ENCODE measurements at places on chromosomes 13 and 19.

DNA sequence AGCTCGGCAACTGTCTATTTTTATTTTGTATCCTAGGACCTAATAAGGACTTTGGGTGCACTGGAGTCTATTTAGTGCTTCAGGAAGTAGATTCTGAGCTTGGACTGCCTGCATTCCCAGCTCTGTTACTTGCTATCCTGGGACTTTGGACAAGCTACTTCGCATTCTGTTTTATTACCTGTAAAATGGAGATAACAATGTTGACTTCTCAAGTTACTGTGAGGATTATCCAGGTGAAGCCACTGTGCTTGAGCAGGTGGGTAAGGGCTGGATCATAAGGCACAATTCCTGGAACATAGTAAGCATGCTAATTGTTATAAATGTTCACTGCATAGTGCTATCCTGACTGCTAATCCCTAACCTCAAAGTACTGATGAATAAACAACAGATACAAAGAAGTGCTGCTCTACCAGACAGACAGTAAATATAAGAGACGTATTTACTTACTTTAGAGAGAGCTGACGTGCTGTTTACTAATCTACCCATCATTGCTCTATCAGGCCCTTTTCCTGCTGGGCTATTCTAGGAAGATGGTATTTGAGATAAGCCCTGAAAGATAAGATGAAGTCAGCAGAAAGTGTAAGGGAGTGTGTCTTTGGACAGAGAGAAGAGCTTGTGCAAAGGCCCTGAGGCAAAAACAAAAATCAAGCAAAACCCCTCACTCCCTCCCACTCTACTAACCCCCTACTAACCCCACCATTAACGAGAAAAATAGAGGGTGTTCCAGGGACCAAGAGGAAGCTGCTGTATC is 50.8 kb upstream of the FLT1 start:
- DNase-seq, result no peak

DNA sequence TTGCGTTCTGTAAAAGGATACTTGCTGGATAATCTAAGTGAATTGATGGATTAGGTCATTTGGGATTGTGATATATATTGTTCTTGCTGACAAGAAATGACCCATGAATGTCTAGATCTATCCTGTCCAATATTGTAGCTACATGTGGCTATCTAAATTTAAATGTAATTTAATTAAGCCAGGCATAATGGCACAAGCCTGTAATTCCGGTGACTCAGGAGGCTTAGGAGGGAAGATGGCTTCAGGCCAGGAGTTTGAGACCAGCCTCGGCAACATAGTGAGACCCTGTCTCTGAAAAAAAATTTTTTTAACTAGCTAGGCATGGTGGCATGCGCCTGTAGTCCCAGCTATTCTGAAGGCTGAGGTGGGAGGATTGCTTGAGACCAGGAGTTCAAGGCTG is 39.3 kb upstream of the AKAP11 start:
- DNase-seq, result no peak

GRCh38 chr19:55467236-55468053 is 2.9 kb upstream of the C19orf85 start:
- DNase-seq, result peak; percentile 44

GRCh38 chr13:93977986-93978385 is 501.5 kb downstream of the DCT start:
- DNase-seq, result no peak

DNA sequence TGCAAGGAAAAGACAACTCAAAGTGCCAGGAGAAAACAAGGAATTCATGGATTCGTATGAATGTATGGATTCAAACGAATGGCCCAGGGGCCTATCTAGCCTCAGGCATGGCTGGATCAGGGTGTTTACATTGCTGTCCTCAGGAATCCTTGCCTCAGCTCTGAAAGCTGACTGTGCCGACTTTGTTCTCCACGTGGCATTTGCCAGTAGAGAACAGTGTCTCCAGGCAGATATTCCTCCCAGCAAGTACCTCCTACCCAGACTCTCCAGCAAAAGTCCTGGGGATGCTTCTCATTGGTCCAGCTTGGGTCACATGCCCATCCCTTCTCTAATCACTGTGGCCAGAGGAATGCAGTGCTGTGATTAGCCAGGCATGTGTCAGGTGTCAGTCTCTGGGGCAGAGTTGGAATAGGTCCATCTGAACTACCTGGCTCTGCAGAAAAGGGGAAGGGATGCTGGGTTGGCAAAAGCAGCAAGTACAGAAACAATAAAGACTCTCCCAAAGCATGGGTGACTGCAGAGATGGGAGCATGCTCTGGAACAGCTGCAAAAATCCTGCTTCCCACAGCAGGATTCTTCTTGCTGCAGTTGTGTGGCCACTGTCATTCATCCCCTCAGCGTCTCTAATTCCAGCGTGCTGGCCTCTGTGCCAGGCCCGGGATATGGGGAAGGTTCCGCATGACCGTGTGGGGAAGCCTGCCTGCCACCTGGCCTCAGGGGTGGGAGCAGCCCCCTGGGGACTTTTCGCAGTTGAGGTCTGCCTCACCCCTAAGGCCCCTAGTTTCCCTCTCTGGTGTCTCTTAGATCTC is 30.0 kb downstream of the CCNE1 start:
- DNase-seq, result no peak

DNA sequence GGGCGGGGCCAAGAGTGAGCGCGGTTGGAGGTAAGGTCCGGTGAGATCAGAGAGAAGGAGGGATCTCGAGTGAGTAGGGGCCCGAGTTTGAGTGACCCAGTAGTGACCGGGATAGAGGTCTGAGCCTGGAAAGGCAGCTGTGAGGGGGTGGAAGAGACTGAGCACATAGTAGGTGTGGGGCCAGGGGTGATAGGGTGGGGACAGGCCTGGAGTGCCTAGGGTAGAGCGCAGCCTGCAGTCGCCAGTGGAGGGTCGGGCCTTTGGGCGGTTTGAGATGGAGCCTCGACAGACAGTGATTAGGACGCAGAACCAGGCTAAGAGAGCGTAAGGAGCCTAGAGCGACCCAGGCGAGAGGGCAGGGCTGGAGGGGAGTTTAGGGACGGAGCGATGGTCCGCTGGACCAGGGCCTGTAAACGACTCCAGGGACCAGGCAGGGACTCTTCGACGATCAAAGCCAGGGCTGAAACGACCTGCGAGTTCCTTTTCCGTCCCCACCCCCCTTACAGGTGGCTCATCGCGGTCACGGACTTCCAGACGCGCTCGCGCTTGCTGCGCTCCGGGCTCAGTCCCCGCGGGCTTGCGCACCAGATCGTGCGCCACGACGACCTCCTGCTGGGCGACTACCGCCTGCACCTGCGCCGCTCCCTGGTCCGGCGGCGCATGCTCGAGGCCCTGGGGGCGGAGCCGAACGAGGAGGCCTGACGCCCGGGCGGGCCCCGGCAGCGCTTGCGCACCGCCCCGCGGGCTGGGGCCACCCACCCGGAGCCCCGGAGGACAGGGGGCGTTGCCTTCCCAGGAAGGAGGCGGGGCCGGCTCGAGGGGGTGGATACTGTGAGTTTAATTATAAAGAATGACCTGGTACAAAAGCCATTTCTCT is 9.4 kb downstream of the C19orf81 start:
- DNase-seq, result peak; percentile 54

DNA sequence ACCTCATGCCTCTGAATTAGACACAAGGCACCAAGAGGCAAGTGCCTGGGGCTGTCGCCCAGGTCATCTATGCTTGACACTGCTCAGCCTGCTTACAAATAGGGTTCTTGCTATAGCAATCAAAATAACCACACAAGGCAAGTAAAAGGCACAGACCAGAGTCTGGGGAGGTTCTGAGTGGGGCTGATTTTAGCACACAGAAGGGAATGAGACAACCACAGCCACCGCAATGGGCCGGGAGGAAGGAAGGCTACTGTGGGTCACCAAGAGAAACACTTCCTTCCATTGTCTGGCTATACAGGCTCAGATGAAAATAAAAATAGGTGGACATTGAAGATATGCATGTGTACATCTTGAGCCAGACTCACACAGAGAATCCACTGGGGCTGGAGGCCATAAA is 159.1 kb downstream of the DLEU7 start:
- DNase-seq, result no peak

DNA sequence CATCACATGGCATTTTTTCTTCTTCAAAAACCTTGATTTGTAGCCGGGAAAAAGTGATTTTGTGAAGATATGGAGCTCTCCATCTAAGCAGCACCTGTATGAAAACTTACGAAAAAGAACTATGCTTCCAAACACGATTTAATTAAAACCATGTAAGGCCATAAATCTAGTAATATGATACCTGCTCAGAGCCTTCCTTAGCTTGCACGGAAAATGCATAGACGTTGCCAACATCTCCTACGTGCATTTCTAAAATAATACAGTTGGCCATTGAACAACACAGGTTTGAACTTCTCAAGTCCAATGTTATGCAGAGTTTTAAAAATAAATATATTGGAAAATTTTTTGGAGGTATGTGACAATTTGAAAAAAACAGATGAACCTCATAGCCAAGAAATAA is 59.1 kb upstream of the RNF113B start:
- DNase-seq, result no peak

GRCh38 chr13:94087100-94087499 is 392.4 kb downstream of the DCT start:
- no peak for DNase-seq

GRCh38 chr13:99312493-99312883 is 5.3 kb upstream of the GPR183 start:
- DNase-seq, result no peak

DNA sequence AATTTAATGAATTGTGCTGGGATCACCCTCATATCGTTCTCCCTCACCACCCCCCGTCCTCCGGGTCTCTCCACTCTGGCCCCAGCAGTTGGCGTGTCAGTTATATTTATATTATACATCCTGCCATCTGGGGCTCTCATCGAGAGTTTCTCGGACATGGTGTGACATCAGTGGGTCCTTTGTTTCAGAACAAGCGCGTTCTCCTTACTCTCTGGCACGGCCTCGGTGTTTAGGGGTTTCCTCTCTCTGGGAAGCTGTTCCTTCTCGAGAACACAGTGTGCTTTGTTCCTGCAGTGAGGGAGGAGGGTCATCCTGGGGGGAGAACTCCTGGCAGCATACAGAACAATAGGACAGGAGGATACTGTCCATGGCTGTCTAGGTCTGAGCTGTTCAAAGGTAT is 9.8 kb upstream of the MCF2L start:
- no peak for DNase-seq

DNA sequence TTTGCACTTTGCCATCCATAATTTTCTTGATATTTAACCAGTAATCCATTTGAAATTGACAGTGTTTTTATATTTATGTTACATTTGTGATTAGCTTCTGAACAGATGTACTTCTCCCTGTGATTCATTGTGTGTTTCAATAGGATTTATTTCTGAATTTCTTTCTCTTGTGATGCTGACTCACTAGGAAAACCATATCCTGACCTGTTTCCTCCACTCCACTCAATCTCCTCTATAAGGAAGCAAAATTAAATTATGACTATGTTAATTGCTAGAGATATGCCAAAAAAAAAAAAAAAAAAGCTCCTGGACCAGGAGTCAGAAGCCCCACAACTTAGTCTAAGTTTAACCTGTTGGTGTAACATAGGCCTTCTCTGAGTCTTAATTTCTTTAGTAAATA is 614.6 kb upstream of the SPRY2 start:
- no peak for DNase-seq

GRCh38 chr13:98401934-98402333 is 175.0 kb downstream of the STK24 start:
- no peak for DNase-seq

Measured in stimulated activated CD4-positive, alpha-beta T cell treated with anti-CD3 and anti-CD28 coated beads, Interleukin-2, amount 100 ng/mL, for 4 hours (primary cell).